ENCODE measurements at places on chromosomes 7 and 10.

GRCh38 chr7:46649876-46650275 is 728.8 kb upstream of the IGFBP3 start:
- DNase-seq: no peak

DNA sequence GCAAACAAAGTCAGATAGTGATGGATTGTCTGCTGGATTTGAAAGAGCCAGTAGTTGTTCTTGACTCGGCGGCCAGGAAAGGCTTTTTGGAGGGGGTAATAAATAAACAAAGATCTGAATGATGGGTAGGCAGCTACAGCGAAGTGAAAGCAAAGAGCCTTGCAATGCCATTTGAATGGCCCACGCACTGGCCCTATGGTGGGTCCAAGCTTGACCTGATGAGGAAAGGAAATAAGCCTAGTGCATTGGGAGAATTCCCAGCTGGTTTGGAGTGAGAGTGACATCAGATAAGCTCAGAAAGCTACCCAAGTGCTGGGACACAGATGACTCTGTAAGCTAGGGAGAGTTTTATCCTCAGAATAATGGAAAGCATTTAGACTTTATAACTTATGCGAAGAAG is 365.2 kb downstream of the PLXDC2 start:
- no peak for DNase-seq

GRCh38 chr10:132560241-132560731 is 22.7 kb downstream of the INPP5A start:
- DNase-seq: no peak

DNA sequence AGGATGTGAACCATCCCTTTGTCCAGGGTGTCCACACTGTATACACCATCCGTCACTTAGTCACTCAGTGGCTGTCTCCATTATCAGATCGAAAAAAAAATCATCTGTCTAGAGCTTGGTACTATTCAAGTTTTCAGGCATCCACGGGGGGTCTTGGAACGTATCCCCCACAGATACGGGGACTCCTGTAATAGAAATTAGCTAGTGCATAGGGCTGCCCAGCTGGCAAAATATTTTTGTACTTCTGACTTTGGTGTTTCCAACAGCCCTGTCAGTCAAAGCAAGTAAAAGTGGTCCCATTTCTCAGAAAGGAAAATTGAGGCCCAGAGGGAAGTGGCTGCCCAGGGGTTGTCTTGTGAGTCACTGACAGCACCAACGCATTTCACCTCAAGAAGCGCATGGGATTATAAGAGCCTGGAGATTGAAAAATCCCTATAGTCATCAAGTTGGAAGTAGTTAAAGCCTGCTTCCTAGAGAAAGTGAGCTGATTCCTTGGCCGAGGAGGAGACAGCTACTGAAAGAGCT is 52.1 kb upstream of the SLC29A3 start:
- no peak for DNase-seq

DNA sequence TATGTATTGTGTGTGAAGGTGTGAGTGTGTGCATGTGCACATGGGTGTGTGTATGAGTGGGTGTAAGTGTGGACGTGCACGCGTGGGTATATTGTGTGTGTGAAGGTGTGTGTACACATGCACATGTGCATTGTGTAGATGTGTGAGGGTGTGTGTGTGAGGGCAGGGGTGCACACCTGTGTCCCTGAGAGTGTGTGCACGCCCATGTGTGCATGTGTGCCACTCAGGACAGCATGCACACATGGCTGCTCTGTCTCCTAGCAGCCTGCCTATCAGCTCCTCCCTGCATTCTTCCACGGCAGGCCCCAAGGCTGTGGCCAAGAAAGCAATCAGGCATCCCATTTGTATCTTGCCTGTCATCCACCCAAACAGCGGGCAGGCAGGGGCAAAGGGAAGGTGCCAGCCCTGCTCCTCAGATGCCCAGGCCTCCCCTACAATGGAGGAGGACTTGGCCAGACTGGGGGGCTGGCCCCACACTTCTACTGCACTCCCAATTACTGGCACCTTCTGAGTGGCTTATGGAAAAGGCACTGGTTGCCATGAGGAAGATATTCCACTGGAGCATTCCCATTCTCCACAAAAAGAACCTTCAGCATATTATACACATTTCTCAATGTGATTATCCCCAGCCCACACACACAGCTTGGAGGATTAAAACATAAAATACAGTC is 380.4 kb upstream of the ZMIZ1 start:
- DNase-seq: no peak

DNA sequence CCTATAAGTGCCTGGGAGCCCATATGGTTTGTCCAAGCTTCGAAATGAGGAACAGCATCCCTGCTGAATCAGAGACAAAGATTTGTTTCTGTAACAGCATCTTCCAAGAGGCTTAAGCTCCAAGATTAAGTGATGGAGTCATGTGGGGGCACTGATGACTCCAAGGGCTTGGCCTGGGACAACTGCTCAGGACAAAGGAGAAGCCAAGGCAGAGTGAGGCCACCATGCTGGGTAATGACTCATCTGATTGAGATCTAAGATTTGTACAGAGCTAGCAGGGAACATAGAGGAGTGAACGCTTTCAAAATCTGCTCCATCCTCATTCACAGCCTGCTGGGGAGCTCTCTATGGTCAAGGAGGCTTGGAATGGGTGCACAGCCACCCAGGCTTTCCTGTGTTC is 49.3 kb downstream of the C10orf120 start:
- no peak for DNase-seq

DNA sequence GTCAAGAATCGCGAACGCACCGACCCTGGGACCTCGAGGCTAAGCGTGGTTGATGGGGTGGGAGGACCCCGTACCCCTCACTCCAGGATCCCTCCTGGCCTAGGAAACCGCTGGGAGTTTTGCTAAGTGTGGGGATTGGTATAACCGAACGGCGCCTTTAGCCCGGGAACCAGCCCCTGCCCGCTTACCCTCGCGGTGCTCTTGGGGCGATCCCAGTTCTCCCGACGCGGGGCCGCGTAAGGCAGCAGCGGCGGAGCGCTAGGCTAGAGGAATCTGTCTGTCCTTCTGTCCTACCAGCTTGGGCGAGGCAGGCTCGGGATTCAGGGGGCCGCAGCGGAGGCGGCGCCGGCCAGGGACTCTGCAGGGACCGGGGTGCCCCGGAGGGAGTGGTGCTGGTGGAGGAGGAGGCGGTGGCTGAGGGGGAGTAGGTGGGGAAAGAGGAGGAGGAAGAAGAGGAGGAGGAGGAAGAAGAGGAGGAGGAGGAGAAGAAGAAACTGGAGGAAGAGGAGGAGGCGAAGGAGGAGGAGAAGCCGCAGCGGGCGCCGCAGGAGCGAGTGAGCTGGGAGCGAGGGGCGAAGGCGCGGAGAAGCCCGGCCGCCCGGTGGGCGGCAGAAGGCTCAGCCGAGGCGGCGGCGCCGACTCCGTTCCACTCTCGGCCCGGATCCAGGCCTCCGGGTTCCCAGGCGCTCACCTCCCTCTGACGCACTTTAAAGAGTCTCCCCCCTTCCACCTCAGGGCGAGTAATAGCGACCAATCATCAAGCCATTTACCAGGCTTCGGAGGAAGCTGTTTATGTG is 439 bp upstream of the EMX2 start:
- DNase-seq: no peak

GRCh38 chr10:56360583-56360966 is 484 bp downstream of the ZWINT start:
- no peak for DNase-seq

- no peak for DNase-seq
Observed at GRCh38 chr7:20440472-20441105, 109.9 kb downstream of the ITGB8 start.

Data from pulmonary artery endothelial cell (primary cell).